ENCODE measurements at places on chromosomes 2 and 18. TPM values are rescaled to one million over a fixed set of nuclear protein-coding genes. Genes with fewer than 3 reads are reported as not detected.

Gene SH3RF3
- total RNA-seq: 0.68 TPM

Gene CPLX4
- not detected for total RNA-seq

Gene ZNF397
- total RNA-seq: 4.7 TPM

Gene ITGA4
- 1.4 TPM for total RNA-seq

Gene SKA1
- 11.3 TPM for total RNA-seq

Gene SLC11A1
- total RNA-seq: 0.21 TPM

Gene KLHL30
- total RNA-seq: 0.16 TPM

Gene ZSWIM2
- total RNA-seq: not detected

Gene SCN9A
- 3.7 TPM for total RNA-seq

Gene CCDC74B
- 6.4 TPM for total RNA-seq

Gene SULT1C4
- not detected for total RNA-seq

Gene MMADHC
- total RNA-seq: 102 TPM

Gene TCF7L1
- total RNA-seq: 11.5 TPM

Gene TCF23
- total RNA-seq: not detected

Gene GAD1
- 0.34 TPM for total RNA-seq

Data from A549 treated with AZD2906 at 1 μM for 4 hours (cell line).